ENCODE measurements at places on chromosomes 4 and X.
A peak's percentile ranks its signal among the peaks of the same experiment; 100 is the strongest.

DNA sequence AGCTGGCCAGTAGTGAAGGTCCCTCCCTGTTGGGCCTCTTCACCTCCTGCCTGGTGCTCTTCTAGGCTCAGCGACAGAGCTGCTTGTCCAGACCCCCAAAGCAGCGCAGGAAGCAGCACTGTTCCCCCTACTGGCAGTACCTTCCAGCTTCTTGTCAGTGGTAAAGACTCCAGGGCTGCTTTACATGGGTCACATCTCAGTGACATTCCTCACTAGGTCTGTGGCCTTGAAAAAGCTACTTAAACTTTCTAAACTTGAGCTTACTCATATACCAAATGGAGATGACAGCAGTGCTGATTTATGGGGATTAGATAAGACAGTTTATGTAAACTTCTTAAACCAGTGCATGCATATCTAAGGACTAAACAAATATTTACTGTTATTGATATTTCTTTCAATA, 117.3 kb downstream of the FAT4 start:
- no peak for DNase-seq

DNA sequence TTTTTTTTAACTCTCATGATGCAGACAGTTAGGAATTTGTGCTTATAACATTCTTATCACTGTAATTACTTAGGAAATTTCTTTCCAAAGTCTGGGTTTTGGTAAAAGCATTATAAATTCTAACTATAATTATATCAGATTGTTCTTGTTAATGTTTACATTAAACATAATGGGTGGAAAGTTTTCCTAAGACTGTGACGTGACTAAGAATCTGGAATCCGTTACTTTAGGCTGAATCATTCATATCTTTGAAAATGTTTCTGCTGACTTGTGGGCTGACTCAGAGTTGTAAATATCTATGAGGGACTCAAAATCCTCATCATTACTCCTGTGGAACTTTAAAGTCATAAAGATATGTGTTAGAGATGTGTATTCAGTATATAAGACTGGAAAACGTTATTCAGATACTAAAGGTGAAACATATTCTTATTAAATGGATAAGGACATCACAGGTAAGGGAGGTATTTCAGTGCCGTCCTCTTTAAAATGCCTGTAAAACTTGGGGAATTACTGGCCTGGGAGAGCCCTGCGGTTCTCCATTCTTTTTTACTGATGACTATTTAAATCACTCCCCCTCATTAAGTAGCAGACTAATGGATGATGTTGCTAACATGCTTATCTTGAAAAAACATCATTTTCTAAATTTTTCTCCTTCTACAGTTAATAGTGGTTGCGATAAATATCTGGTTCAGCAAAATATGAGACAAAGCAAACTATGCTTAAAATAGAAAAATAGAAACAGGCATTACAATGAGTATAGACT, 159.0 kb downstream of the DCLK2 start:
- no peak for DNase-seq

DNA sequence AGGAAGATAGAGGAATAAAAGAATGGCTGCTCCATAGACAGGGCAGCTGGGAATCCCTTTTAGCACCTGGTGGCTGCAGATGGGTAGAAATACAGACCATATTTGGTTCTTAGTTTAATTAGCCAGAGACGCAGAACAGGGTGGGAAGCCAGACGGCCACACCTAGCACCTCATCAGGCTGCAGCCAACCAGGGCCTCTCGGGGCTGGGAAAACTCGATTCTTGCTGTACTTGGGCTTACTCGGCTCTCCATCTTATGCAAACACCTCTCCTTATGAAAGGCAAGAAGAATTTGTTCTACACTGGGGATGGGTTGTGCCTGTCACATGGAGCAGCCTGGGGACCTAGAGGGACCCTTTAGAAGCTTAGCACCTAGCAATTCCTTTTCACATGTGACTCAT, 19.7 kb downstream of the IRAK1 start:
- no peak for DNase-seq

- DNase-seq: no peak
These were observed 62.0 kb downstream of the PHKA1 start for GRCh38 chrX:72652082-72652481.

- DNase-seq: no peak
These were observed 99.0 kb upstream of the DDX3X start for GRCh38 chrX:41234962-41235361.

- DNase-seq: no peak
These were observed 217.0 kb downstream of the RAB28 start for GRCh38 chr4:13267091-13267490.

DNA sequence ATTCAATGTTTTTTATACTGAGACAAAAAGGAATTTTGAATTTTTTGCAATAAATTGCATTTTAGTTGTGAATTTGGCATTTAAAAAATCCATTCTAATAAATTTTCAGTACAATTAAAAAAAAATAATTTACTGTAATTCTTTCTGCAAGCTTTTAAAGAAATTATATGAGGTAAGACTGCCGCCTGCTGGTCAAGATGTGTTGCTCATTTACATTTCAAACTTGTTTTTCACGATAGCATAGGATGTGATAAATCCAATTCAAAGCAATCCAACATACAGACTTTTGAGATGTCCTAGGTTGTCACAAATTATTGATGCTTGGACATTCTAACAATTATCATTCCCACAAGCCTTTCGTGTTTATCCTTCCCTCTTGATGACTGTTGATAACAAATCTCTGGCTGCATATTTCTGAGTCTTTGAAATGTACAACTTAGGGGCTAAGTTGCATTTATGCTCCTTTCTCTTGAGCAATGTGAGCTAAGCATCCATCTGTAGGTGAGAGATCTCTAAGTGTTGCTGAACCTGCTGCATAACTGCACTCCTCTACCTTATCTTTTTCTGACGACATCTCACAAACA, 21.7 kb upstream of the MFAP3L start:
- peak; percentile 73 for DNase-seq

DNA sequence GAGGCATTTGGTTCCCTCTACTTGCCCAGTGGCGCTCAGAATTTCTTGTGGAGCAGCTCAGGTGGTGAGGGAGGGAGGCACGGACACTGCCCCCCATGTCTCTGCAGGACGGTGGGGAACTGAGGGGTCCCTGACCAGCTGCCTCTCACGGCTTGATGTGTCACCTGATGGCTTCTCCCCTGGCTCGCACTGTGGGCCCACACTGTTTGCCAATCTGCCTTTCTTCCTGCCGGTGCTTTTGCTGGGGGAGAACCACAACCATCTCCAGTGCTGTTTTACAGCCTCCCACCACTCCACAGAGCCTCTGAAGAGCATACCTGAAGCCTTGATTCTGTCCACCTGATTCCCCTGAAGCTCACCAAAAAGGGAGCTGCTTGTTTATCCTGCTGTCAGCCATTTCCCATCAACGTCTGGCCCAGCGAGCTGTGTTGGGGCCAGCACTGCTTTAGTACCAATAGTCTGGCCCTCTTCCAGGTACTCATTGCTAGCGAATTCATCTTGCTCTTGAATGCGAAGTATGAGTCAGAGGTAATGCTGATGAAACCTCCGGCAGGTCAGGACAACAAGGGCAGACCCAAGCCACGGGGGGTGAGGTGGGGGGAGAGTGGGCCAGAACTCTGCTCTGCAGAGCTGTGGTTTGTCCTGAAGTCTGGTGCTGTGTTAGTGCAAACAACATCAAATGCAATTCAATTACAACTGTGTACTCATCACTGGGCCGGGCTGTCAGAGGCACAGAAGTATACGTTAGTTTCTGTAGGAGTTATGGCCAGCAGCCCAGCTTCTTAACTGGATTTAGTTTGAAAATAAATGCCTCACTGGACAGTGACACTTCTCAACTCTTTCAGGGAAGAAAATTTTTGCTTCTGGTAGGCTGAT, 208.3 kb upstream of the JADE1 start:
- DNase-seq: no peak

GRCh38 chrX:78661836-78662235, 2.7 kb upstream of the RTL3 start:
- DNase-seq: no peak

- DNase-seq: no peak
These were observed 436.5 kb upstream of the FTHL17 start for GRCh38 chrX:31508338-31508737.

DNA sequence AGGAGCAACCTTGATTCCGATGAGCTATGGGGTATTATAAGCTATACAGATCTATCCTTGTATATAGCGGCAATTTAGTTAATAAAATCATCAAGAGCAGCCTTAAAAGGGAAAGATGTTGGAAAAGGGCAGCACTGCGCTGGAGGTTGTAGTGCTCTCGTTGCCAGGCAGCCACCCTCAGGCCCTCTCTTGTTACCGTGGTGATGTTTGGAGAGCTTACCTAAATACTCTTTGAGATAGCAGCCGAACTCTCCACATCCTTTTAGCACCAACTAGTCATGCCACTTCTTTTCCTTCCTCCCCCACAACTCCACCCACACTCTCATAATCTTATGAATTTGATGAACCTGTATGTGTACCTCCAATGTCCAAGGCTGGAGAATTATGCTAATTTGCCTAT, 3.8 kb upstream of the RADX start:
- DNase-seq: no peak

DNA sequence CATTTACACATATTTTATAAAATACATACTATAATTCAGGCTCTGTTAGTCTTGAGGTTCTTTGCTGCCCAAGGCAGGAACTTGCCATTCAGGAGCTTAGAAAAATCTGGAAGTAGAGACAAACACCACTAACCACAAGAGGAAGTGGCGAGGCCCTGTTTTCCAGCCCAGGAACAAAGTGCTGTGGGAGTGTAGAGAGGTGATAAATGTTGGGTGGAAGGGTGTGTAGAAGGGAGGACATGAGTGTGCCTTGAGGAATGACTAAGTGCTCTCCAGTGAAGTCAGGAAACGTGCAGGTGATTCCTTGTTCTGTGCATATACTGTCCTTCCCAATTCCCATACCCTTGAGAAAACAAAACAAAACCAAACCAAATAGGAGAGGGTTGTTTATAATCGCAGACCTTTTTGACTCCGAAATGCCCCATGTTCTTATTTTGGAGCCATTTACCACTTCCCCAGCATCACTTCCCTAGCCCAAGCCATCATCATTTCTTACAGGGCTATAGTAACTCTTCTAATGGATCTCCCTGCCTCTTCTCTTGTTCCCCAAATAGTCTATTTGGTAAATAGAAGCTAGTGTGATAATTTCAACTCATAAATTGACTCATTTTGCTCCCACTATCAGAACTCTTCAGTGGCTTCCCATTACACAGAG, 83.2 kb downstream of the GPAT3 start:
- no peak for DNase-seq

- DNase-seq: no peak
These were observed 48.1 kb upstream of the CXCL8 start for GRCh38 chr4:73692254-73692653.

- peak; percentile 65 for DNase-seq
These were observed 929 bp downstream of the ZBTB33 start for GRCh38 chrX:120251471-120252011.

- DNase-seq: no peak
These were observed 243.0 kb upstream of the TEX13A start for GRCh38 chrX:105463473-105463872.

DNA sequence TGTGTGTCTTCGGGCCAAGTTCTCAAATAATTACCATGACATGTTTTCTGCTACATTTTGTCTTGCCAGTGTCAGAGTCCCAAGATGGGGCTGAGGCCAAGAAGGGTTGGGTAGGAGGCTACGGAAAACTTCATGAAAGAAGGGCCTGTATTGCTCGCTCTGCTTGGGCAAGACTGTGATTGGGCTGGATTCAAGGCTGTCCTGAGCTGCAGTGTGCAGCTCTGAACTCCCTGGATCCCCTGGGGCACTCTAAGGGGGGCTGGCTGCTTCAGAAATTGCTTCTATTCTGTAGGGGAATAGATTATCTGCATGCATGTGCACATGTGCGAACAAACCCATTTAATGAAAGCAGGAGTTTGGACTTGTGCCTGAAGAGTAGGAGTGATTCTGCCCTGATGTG, 13.6 kb downstream of the TSPAN6 start:
- no peak for DNase-seq

DNA sequence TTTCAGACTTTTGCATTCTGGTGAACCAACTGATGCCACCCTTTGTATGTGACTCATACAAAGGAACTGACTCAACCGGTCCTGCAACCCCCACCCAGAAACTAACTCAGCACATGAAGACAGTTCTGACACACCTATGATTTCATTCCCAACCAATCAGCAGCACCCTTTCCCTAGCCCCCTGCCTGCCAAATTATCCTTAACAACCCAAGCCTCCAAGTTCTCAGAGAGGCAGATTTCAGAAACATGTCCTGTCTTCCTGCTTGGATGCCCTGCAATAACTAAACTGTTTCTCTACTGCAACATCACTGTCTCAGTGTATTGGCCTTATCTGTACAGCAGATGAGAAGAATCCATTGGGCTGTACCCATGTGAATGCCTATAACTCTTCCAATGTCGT, 284.7 kb downstream of the CAMK2D start:
- DNase-seq: peak; percentile 67

DNA sequence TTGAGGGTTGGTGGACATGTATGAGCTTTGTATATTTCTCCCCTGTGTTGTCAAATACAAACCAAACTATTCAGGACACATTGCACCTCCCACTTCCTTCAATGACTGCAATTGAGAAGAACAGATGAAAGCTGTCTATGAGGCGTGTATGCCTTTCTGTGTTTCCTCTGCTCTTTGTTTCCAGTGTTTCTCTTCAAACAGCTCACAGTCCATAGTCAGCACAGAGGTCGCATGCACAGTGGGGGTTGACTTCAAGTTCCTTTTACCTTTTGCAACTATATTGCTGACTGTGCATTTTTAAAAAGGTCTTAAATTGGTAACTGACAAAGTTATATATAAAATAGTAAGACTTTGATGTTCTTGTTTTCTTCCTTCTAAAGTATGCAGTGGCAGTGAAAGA, 957.8 kb downstream of the C4orf33 start:
- no peak for DNase-seq

GRCh38 chr4:84875636-84876371, 90.7 kb downstream of the WDFY3 start:
- no peak for DNase-seq

GRCh38 chr4:82861529-82861928, 29.4 kb downstream of the SEC31A start:
- no peak for DNase-seq

DNA sequence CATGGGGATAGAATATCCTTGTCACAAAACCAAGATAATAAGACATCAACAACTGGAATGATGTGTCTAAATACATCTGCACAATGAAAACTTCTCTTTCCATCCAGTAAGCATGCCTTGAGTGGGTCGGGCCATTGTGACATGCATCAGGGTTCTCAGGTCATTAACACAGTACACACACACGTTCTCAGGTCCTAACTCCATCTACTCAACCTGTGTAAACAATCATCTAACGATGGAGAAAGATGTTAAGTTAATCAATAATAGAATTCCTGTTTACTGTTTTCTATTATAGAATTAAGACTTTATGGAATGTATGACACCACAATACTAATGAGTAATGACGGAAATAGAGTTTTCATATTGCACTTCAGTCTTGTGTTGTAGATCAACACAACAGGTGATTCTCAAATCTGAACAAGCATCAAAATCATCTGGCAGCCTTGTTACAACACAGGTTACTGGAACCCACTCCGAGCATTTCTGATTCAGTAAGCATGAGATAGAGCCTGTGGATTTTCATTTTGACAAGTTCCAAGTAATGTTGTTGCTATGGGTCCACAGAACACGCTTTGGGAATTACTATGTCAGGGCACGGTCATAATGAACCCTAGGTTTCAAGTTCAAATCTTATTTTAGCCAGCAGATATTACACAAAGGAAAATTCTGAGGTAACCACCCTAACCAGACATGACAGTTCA, 315.8 kb upstream of the TEX13C start:
- no peak for DNase-seq

- no peak for DNase-seq
These were observed at the start of gene TLL1 for GRCh38 chr4:165872461-165873297. Gene TLL1 (plus strand): TSS chr4:165873237. CDS start chr4:165873905, 668 bp downstream.

- no peak for DNase-seq
These were observed 100.8 kb upstream of the SORBS2 start for GRCh38 chr4:185912779-185913178.

Measured in activated CD8-positive, alpha-beta memory T cell treated with anti-CD3 and anti-CD28 coated beads for 24 hours (primary cell).